ENCODE measurements at places on chromosomes 11 and 22. TPM values are rescaled to one million over a fixed set of nuclear protein-coding genes. Genes with fewer than 3 reads are reported as not detected.

AHNAK gene
- 243 TPM for polyA plus RNA-seq

AMPD3 gene
- 22.2 TPM for polyA plus RNA-seq

GRK3 gene
- polyA plus RNA-seq, result 0.72 TPM

GRCh38 chr11:10797001-10797400 lies 11.7 kb downstream of the EIF4G2 start:
- no peak for DNase-seq
